ENCODE measurements at places on chromosomes 12 and 14.

DNA sequence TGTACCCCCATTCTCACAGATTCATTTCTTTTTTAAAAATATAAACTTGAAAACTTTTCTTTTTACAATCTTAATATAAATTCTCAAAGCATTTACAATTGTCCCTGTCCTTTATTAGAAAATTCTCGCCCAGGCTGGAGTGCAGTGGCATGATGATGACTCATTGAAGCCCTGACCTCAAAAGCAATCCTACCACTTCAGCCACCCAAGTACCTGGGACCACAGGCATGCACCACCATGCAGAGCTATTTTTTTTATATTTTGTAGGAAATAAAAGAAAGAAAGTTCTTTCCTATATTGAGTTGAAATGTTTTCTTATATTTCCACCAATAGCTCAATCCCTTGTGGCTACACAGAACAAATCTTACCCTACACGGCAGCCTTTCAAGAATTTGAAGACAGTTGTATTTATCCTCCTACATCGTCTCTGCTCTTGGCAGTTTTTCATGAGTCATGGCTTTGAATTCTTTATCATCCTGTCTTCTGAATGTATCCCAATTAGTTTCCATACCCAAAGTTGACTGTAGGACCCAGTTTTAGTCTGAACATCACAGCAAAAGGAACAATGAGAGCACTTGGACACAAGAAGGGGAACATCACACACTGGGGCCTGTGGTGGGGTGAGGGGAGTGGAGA is 52.4 kb downstream of the SYT1 start:
- no peak for DNase-seq

DNA sequence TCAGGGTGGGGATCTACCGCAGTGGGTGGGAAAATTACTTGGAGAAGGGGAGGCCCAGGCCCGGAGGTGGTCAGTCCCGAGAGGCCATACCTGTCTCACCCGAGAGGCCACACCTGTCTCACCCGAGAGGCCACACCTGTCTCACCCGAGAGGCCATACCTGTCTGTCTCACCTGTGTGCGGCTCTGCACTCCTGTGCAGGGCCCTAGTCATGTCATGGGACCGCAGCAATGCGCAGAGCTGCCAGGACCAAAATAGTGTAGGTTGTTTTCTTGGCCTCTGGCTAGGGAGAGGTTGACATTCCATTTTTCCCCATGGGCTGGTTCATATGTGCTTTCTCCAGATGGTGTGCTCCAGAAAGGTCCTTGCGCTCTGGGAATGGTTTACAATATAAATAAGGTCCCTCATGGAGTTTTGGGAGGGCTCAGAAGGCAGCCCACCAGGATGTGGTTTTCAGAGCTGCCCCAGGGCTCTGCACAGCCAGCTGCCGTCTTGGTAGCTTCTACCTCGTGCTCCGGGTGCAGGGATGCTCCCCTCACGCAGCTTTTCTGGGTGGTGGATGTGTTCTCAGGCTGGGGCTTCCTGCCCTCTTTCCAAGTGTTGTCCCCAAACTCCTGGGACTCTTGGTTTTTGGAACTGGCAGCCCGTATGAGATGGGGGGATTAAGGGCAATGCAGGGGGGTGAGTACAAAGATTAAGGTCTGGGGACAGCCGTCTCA is 58.2 kb downstream of the CACNA1C start:
- no peak for DNase-seq

- DNase-seq: no peak
Measured at GRCh38 chr12:4819654-4820053, 90.1 kb upstream of the KCNA1 start.

GRCh38 chr12:98274430-98275130 is 240.8 kb upstream of the TMPO start:
- DNase-seq: no peak

DNA sequence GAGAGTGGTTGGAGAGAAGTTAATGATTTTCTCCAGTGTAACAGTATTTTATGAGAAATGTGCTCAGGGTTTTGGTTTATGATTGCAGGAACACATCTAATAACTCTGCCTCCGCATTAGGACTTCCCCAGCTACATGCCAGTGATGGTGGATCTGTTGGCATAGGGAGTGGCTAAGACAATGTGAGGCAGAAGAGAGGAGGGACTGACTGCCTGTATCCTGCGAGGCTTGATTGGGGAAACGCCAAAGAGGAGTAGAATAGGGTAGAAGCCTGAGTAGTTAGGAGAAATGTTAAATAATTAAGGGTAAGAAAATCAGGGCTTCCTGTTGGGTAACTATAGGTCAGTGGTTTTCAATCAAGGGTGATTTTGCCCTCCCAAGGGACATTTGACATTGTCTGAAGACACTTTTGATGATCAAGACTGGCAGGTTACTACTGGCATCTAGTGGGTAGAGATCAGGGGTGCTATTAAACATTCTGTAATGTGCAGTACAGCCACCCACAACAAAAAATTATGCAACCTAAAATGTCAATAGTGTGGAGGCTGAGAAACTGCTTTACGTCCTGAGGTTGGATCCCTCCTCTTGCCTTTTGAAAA is 12.8 kb downstream of the TDG start:
- DNase-seq: no peak

- DNase-seq: peak; percentile 71
Measured at GRCh38 chr14:60723116-60723906, 840 bp downstream of the SIX4 start.

GRCh38 chr14:68076451-68076850 is 256.9 kb downstream of the RAD51B start:
- no peak for DNase-seq

DNA sequence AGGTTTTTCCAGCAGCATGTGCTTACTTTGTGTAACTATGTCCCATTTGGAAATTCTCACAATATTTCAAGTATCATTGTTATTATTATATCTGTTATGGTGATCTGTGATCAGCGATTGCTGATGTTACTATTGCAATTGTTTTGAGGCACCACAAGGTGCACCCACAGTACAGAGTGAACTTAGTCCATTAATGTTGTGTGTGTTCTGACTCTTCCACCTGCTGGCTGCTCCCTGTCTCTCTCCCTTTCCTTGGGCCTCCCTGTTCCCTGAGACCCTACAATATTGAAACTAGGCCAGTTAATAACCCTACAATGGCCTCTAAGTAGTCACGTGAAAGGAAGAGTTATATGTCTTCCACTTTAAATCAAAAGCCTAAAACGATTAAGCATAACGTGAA is 153.9 kb downstream of the PIK3C2G start:
- DNase-seq: no peak

GRCh38 chr14:43356979-43357545 is 1150.0 kb downstream of the FSCB start:
- DNase-seq: no peak

GRCh38 chr14:39370415-39370814 is 61.8 kb downstream of the FBXO33 start:
- DNase-seq: no peak

GRCh38 chr12:47039079-47039478 is 40.3 kb upstream of the PCED1B start:
- no peak for DNase-seq

GRCh38 chr12:85575120-85576096 is 260.8 kb downstream of the RASSF9 start:
- no peak for DNase-seq

- no peak for DNase-seq
Measured at GRCh38 chr12:91327889-91328288, 145.3 kb upstream of the DCN start.

DNA sequence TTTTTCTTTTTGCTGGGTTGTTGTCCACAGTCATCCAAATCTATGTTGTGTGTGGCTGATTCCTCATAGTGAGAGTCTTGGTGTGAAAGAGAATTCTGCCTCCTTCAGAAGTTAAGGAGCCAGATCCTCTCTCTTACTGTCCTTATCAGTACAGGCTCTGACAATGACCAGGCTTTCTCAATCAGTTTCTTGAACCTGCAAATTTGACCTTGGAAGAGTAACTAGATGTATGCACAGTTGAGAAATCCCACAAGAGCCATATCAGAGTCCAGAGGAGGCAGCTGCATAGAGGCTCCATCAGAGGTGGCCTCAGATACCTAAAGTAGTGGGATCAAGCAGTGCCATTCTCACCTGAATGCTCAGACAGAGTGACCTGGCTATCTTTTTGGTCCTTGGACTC is 5.5 kb upstream of the GALC start:
- DNase-seq: no peak

DNA sequence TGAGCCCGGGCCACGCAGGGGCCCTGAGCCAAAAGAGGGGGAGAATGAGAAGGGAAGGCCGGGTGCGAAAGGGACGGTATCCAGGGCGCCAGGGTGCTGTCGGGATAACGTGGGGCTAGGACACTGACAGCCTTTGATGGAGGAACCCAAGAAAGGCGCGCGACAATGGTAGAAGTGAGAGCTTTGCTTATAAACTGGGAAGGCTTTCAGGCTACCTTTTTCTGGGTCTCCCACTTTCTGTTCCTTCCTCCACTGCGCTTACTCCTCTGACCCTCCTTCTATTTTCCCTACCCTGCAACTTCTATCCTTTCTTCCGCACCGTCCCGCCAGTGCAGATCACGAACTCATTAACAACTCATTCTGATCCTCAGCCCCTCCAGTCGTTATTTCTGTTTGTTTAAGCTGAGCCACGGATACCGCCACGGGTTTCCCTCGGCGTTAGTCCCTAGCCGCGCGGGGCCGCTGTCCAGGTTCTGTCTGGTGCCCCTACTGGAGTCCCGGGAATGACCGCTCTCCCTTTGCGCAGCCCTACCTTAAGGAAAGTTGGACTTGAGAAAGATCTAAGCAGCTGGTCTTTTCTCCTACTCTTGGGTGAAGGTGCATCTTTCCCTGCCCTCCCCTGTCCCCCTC is 3.0 kb downstream of the SSTR1 start:
- no peak for DNase-seq

DNA sequence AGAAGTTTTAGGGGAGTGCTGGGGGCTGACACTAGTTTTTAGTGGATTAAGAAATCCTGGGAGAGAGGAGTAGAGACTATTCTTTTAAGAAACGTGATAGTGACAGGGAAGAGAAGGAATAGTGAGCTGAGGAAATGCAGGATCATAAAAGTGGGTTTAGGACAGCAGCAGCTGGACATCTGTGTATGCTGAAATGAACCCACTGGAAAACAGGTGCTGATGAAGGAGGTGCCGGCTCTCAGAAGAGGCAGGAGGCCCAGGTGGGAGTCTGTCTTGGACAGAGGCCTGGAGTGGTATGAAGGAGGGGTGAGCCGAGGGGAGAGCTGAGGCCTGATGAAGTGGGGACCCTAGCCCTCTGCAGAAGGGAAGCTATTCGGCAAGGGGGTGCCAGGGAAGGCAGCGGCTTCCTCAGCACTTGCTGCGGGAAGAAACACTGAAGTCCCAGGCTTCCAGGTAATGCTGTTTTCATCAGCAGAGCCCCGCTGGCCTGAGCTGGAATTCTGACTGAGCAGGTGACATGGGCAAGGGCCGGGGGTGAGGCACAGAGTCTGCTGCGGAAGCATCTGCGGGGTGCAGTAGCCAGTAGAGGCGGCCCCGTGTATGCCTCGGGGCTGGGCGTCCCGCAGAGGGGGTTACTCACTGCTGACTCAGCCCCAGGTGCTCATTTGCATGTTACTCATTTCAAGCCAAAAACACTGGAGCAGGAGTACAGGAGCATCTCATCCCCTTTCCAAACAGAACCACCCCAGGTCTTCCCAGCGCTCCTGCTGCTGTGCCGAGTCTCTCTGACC is 89.7 kb downstream of the TMCC3 start:
- DNase-seq: peak; percentile 59

DNA sequence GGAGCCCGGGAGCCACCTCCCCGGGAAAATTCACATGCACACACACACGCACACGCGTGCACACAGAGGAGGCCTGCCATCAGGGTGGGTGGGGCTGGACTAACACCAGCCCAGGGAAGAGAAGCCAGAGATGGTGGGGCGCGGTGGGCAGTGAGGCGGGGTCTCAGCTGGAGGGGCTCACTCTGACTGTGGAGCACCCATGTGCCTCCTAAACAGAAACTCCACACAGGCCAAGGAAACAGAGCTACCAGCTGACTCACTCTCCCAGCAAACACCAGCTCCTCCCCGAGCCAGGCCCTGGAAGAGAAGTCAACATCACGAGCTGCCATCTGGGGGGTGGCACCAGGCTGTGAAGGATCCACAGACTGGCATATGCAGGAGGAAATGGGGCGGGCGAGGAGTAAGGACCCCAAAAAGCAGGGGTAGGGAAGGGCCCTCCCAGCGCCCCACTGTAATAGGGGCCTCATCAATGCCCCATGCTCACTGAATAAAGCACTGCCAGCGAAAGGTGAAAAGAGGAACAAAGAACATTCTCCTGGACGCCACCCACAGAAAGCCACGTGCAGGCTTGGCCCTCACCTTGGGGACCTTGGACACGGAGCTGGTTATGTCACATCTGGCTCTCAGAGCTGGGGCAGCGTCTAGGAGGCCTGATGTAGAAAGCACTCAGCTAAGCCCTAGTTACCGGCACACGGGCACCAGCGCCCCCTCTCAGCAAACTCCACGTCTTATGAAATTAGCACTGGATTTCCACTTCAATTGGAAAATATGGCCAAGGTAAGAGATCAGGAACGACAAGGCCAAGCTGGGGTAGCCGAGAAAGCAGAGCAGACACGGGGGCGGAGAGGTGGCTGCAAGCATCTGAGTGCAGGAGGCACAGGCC is 8.4 kb upstream of the INF2 start:
- DNase-seq: no peak

GRCh38 chr12:132638541-132639408 is 20.2 kb downstream of the P2RX2 start:
- DNase-seq: no peak

GRCh38 chr12:26768611-26769603 is 64.1 kb downstream of the ITPR2 start:
- DNase-seq: no peak

- DNase-seq: no peak
Measured at GRCh38 chr14:55654243-55654642, 74.2 kb downstream of the KTN1 start.

- no peak for DNase-seq
Measured at GRCh38 chr12:108270035-108270848, 68.9 kb downstream of the CMKLR1 start.

Measured in activated CD8-positive, alpha-beta memory T cell treated with anti-CD3 and anti-CD28 coated beads, Interleukin-2, amount 50 U/mL, for 48 hours (primary cell).